ENCODE measurements at places on chromosomes 16 and 17.

- no peak for DNase-seq
These were observed 3.7 kb downstream of the MIEN1 start for GRCh38 chr17:39726617-39727016.

GRCh38 chr17:49132699-49133364 is at the start of gene B4GALNT2:
Gene B4GALNT2 (plus strand): TSS chr17:49132769. CDS start chr17:49132793, 24 bp downstream.
- peak; percentile 5 for DNase-seq

- no peak for DNase-seq
These were observed 5.2 kb upstream of the LIG3 start for GRCh38 chr17:34974794-34975785.

GRCh38 chr17:79830303-79830702 is 8.9 kb downstream of the CBX4 start:
- DNase-seq: peak; percentile 61

DNA sequence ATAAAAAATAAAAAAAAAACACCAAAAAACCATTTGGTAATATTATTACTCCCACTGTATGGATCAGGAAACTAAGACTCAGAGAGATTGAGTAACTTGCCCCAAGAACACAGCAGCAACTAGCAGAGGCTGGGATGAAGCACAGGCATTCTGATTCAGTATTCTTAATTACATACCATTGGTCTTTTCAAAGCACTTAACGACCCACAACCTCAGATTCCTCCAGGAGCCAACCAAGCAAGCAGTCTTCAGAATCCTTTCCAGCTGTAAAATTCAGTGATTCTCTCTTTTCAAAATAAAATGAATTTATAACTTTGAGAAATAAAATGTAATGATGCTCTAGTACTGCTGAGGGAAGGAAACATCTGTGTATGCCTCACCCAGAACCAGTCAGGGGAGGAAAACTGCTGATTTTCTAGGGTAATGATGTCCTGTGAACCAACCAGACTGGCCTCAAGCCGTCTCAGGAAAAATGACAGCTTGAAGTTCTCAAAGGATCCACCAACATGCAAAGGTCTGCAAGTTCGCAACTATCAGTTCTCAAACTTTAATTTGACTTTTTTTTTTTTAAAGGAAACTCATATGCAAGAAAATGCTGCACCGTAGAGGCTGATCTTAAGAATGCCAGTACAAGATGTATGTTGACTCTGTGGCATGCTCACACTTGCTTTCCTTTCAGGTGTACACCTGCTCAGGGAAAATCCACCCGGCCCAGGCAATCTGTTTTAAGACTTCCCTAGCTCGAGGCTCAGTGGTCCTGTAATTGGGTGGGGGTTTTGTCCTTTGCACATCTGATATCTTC is 9.0 kb downstream of the CUEDC1 start:
- DNase-seq: no peak

DNA sequence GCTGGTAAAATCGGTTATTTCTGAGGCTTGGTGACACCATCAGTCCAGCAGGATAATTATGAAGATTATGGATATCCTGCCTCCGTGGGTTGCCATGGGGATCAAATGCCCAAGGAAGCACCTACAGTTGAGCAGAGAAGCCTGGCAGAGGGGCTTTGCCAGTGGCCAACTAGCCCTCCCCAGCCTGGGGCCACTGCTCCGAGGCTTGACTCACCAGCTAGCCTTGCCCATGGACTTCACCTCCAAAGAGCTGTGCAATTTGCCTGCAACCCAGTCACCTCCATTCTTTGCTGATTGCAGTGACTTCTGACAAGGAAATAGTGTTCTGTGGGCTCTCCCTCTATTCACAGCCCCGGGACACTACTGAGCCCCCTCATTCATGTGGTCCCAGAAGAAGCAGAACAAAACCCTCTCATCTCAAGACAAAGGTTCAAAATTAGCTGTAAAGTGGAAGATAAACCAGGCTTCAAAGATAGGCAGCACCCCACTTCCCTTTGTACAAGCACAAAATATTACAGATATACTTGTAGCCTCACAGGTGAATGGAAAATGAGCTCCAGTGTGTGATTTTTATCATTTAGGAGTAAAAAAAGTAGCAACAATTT is 1.6 kb downstream of the PECAM1 start:
- DNase-seq: no peak

DNA sequence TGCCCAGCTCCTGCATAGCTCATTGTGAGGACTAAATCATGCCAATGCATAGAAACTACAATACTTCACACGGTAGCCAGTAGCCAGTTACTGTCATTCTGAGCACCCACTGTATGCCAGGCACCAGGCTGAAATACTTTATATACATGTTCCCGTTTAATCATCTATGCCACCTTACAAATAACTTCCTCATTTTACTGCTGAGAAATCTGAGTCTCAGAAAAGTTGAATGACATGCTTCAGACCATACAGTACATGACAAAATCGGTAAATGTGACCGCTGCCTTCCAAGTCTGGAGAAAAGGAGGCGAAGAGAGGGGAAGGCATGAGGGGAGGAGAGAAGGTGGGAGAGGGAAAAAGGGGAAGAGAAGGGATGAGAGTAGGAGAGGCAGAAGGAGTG is 9.2 kb upstream of the TLCD3B start:
- peak; percentile 54 for DNase-seq

DNA sequence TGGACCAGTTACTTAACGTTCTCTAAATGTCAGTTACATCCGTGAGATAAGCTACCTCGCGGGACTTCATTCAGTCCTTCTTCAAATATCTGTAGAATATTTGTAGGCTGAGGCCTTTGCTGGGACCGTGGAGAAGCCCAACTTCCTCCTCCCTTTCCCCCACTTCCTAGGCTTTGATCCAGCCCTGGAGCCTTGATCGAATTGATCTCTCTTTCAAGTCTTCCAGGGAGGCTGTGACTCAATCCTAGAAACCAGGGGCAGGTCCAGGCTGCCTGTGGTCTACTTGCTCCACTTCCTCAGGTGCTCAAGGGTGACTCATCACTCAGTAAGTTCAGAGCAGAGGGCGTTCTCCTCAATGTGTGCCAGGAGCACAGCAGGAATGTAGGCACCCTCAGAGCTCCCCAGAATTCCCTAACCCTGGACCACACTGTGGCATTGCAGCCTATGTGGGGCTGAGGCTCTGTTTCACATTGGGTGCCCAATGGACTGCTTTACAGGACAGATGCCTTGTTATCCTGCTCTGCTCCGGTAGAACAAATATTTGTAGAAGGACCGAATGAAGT is 11.2 kb upstream of the CEP20 start:
- DNase-seq: no peak

DNA sequence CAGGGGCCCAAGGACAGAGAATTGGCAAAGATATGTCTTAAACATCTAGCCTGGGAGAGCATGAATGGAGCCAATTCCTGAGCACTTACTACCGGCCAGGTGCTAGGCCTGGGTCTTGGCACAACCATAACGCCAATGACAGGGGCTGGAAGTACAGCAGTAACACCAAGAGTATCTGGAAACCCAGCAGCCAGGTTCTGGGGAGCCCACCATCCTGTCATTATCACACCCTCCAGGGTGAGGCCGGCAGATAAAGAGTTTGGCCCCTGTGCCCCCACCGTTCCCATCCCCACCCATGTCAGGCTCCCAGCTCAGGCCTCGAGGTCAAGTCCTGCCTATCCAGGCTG is 508 bp upstream of the TMC8 start:
- peak; percentile 92 for DNase-seq

GRCh38 chr17:60747069-60747808 is 69.6 kb downstream of the BCAS3 start:
- DNase-seq: no peak

DNA sequence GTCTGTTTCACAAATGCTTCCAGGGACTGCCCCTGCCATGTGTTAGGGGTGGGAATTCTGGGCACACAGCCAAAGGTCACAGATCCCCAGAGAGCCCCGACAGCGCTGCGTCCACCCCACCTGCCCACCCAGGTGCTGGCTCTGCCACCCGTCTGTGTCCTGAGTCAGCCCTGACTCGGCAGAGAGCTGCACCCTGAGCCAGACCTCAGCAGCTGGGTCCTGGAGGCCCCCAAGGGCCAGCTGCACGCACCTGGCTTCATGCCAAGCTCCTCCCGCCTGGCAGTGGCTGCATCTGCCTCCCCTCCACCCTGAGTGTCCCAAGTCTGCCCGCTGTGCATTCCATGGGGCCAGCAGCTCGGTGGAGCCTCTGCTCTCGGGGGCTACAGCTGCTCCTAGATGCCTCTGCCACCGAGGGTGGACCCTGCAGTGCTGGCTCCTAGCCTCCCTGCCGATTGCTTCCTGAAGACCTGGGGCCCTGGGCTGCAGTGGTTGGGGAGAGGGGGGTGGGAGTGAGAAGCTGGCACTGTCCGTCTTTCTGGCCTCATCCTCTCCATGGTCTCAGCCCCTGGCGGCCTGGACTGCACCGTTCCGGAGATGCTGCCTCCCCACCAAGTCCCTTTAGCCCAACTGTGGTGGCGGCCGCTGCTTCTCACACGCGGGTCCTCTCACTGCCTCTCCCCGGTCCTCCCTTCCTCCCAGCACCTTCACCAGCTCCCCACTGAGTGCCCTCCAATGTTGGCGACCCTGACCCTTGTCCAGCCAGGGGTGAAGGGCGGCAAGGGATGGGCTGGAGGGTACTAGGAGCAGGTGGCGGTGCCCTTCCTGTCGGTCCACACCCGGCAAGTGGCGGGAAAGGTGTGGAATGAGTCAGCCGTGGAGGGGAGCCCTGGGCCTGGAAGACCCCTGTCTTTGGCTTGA is 3.0 kb downstream of the SECTM1 start:
- peak; percentile 55 for DNase-seq

GRCh38 chr17:80107231-80108021 is 6.0 kb downstream of the GAA start:
- no peak for DNase-seq

DNA sequence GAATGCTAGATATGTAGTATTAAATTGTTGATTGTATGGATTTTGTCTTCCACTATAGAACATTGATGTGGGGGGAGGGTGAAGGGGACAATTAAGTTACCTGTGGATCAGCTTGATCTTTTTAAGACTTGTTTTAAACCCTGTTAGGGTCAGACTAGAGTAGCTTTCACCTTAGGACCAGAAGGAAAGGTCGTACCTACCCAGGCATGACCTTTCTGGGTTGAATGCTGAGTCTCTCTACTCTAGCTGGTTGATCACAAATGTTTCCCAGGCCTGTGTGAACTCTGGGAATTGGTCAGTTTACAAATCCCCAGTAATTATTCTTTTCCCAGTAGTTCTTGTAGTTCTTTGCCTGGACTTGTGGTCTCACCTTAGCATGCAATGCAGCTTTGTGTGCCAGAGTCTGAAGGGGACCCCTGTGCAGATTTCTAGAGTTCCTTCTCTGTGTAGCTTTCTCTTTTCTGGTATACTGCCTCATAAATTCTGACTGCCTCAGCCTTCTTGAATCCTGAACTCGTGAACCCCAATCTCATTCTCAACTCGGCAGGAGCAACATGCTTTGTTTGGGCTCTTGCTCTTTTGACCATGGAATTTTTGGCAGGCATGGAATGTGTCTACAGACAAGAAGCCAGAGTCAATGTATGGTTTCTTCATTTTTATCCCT is 54.1 kb downstream of the VMP1 start:
- no peak for DNase-seq

DNA sequence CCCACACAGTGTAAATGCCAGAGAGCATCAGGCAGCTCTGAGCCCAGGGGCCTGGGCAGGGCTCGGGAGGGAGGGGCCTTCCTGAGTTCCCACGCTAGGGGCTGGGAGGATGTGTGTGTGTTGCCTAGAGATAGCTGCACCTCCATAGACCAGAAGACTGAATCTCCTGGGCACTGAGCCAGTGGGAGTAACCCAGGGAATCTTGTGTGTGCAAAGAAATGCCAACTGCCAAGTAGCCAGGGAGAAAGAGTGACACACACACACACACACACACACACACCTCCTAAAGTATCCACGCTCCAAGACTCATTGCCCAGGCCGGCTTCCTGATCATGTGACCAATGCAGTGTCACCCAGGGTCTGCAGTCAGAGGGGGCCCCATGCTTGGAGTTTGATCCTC is 166.2 kb upstream of the RPL38 start:
- DNase-seq: peak; percentile 91

- DNase-seq: no peak
These were observed 6.6 kb downstream of the SOCS1 start for GRCh38 chr16:11249233-11250061.

- DNase-seq: no peak
These were observed 284.9 kb downstream of the SOX9 start for GRCh38 chr17:72405662-72406230.

DNA sequence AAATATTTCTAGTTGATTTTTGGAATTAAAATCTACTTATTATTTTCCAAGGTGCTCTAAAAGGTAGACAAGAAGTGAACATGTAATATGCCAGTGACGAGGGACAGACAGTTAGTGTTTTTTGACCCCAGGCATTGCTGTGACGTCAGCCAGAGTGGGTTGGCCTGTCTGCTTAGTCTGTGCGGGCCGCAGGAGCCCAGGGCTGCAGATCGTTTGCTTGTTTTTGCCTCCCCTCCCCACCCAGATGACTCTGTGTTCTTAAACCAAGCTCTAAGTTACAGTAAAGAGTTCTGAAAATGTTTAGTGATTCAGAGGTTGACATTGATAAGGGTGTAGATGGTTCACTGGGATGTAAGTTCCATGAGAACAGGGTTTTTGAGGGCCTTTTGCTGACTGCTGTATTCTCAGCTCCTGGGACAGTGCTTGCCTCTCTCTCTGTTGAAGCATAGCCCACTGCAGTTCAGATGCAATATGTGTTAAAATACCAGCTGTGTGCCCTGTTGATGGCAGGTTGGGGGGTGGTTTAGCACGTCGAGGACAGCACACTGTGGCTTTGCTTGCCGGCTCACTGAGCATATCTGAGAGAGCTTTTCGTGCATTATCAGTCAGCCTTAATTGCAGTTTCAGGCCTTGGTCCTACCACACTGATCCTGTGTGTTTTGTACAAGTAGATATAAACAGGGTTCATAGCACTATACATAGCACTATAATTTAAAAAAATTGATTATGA is 64.8 kb downstream of the SEC14L1 start:
- no peak for DNase-seq

- no peak for DNase-seq
These were observed 13.8 kb downstream of the IGSF6 start for GRCh38 chr16:21638573-21638975.

GRCh38 chr17:78650093-78650715 is 73.0 kb upstream of the DNAH17 start:
- no peak for DNase-seq

- DNase-seq: no peak
These were observed 1.7 kb downstream of the NUPR1 start for GRCh38 chr16:28537076-28537475.

- peak; percentile 94 for DNase-seq
These were observed 28.7 kb upstream of the MILR1 start for GRCh38 chr17:64420143-64420670.

- DNase-seq: peak; percentile 88
These were observed 16.5 kb downstream of the CNTNAP1 start for GRCh38 chr17:42698736-42699414.

GRCh38 chr17:35361027-35361426 is 12.4 kb downstream of the SLFN11 start:
- DNase-seq: no peak

Data from hematopoietic multipotent progenitor cell treated with erythropoietin and hydrocortisone succinate and interleukin-3 and kit ligand, for 6 days (in vitro differentiated cells).